ENCODE measurements at places on chromosomes 2 and 18.

DNA sequence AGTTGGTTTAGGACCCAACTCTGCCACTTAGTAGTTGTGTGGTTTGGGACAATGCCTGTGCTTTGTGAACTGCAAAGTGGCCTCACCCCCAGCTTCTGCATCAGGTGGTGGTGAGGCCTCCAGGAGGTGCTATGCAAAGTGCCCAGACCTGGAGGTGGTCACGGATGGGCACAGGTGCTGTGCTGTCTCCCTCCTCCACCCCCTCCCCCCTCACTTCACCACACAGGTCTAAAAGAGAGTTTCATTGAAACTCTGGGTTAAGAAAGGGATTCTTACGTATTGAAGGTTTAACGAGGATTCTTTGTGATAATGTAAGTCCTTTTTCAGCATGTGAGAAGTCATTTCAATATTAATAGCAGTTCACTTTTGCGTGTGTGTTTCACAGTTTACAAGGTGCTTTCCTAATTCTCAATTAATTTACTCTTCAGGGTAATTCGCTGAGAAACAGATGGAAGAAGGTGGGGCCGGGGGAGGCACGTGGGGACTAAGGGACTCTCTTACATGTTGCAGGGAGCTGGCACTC, 369.9 kb downstream of the LPIN1 start:
- DNase-seq = no peak

DNA sequence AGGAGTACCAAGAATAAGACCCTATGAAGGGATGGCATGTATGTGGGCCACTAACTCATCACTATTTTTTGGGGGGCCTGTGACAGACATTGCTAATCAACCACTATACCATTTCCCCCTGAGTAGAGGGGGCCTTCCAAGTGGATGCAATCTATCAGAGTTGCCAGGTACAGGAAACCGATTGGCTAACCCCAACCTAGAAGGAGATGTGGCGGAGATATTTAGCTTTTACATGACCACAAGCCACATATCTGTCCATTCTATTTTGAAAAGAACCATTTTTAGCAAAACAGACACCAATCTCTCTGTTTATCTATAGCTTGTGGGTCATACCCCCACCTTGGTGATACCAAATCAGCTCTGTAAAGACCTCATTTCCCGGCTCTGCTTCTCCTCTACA, 51.0 kb downstream of the PAX8 start:
- no peak for DNase-seq

DNA sequence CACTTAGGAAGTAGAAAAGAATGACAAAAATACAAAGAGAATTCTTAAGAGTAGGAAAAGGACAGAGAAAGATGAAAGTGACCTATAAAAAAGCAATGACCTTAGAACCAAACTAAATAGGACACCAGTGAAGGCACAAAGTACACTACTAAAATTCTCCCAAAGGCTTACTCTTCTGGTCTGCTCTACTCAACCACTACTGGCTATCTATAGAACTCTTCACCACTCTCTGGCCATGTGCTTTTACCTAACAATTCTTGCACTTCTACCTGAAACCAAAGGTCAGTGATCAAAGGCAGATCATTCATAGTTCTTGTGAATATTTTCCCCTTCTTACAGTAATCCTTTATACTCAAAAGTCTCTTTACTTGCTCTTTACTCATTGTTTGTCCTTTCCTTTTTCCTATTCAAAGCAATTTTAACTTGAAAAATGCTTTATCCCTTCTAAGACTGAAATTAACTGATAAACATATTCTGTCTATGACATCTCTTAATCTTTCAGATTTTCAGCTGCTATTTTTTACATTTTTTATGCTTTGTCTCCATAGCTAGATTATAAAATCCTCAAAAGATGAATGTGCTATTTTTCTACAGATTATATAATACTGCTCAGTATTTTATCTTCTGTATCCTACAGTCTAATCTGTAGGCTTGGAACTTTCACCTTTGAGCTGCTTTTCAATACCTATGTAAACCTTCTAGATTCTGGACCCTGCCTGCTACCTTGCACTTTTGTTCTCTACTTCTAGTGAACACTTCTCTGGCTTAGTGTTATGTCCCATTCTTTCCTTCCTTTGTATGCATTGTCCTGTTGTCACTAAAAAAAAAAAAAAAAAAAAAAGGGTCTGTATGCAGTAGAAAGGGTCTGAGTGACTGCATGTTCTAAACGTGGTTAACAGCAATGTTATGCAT, 64.6 kb downstream of the NCKAP1 start:
- DNase-seq = no peak

DNA sequence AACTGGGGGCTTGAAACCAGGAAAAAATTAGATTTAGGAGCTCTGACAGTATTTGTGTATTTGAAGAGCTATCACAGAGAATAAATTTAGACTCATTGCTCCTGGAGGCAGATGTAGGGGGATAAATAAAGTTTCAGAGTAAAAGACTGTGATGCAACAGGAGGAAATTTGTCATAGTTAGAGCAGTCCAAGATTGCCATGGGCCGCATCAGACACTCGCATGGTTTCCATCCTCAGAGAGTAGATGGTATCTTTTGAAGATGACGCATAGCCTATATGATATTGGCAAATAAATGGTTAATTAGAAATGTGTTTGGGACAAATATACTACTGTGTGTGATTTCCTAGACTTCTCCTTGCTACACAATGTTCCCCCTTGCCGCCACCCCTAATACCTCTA, 170.5 kb downstream of the FTCDNL1 start:
- no peak for DNase-seq

GRCh38 chr2:105055613-105056012, 17.7 kb downstream of the MRPS9 start:
- no peak for DNase-seq

- no peak for DNase-seq
Observed at GRCh38 chr2:149112713-149113112, 74.2 kb downstream of the LYPD6B start.

- peak; percentile 76 for DNase-seq
Observed at GRCh38 chr2:45067859-45068570, 58.8 kb upstream of the SIX2 start.

GRCh38 chr18:70313640-70314039, 24.8 kb downstream of the SOCS6 start:
- DNase-seq = no peak

DNA sequence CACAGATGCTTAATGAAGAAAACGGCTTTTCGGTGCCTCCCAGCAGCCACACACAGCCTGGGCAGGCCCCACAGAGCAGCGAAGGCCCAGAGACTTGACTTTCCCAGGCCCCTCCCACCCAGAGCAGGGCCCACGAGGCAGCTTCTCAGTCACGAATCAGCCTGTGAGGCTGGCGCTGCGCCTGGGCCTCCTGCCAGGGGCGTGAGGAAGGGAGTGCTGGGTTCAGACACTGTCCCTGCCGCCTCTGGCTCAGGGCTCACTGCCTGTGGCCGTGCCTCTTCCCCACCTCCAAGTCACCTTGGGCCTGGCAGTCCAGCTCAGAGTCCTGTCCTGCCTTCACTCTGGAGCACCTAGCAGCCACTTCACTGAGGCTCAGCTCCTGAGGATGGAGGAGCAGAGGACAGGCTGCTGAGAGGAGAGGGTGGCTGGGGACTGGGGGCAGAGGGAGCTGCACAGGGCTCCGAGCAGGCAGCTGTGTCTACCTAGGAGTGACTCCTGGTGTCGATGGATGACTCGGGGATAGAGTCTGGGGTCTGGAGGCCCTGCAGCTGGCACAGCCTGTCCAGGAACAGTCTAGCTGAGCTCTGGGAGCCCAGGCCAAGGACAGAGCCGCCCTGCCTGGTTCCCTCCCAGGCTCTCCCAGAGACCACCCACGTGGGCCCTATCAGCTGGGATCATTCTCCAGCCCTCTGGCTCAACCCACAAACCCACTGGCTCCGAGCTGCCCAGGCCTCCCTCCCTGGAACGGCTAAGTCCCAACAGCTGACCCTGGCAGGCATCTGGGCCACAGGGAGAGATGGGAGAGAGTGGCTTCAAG, 36.4 kb upstream of the FOSL2 start:
- peak; percentile 75 for DNase-seq

- DNase-seq = no peak
Observed at GRCh38 chr2:150595803-150596470, 108.5 kb upstream of the RND3 start.

- DNase-seq = no peak
Observed at GRCh38 chr2:222336442-222336841, 37.6 kb upstream of the PAX3 start.

- no peak for DNase-seq
Observed at GRCh38 chr18:76981396-76981968, 151.1 kb downstream of the MBP start.

DNA sequence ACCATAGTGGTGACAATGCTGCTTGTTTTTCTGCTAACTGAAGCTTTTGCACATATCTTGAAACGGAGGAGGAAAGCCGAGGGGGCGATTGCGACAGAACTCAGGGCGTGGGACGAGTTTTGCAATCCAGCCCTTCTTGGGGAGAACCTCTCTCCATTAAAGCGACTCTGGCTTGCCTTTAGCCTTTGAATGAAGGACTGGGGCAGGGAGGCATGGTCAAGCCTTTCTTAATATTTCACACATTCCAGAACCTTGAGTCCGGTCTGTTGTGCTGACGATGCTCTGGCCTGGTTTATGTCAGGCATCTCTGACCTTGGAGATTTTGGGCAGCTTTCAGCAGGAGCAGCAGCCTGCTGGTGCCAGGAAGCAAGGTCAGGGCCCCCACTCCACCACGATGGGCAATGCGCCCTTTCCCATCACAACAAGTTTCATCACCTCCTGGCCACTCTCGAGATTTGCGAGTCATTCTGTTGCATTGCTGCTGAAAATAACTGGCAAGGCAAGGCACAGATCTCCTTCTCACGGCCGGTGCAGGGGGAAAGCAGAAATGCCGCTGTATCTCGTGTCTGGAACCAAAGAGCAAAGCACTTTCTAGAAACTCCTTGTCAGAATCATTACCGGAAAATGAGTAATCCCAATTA, 10.8 kb downstream of the EMILIN2 start:
- DNase-seq = no peak

- no peak for DNase-seq
Observed at GRCh38 chr2:98854682-98855081, 81.3 kb downstream of the CRACDL start.

GRCh38 chr2:11364565-11364887, 20.1 kb upstream of the ROCK2 start:
- DNase-seq = no peak

- DNase-seq = no peak
Observed at GRCh38 chr2:119523383-119523951, 816 bp downstream of the SCTR start.

GRCh38 chr2:36677996-36678605, 18.4 kb upstream of the VIT start:
- no peak for DNase-seq

DNA sequence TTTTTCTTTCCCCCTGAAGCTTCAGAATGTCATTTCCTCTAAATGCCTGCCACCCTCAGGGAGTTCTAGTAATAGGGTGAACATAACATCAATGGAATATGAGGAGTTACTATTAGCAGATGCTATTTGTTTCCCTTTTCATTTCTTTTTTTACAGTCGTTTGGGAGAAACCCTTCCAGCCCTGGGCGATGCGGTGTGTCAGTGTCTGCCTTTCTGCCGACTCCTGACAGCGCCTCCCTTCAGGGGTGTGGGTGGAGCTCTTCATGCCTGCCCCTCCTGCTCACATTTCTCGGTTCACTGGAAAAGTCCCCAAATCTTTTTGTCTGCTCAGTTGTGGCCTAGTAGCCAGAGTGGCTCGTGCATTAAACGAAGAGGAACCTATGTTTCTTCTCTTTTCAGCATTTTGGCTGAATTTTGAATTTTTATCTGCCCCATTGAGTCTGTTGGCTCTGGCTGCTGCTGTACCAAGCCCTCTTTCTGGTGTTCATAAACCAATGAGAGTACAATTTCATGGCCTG, 72.3 kb downstream of the FMNL2 start:
- no peak for DNase-seq

- no peak for DNase-seq
Observed at GRCh38 chr2:24919037-24919505, 966 bp downstream of the ADCY3 start.
